ENCODE measurements at places on chromosomes 4 and X.

- DNase-seq: no peak
Measured at GRCh38 chrX:28586286-28586685, 960 bp upstream of the IL1RAPL1 start.

DNA sequence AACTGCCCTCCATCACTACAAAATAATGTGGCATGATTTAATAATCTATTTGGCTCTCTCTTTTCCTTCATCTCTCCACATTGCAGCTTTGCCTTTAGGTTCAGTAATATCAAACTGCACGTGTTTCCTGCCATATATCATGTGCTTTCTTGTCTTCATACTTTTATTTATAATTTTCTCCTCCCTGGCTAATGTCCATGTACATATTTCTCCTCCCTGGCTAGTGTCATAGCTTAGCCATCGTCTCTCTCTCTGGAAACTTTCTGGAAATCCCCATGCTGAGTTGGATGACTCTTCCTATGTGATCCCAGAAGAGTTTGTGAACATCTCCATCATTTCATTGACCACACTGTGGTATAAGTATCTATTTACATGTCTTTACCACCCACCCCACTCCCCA, 21.3 kb upstream of the PDGFC start:
- no peak for DNase-seq

- no peak for DNase-seq
Measured at GRCh38 chrX:153019166-153019565, 25.2 kb upstream of the PNMA5 start.

DNA sequence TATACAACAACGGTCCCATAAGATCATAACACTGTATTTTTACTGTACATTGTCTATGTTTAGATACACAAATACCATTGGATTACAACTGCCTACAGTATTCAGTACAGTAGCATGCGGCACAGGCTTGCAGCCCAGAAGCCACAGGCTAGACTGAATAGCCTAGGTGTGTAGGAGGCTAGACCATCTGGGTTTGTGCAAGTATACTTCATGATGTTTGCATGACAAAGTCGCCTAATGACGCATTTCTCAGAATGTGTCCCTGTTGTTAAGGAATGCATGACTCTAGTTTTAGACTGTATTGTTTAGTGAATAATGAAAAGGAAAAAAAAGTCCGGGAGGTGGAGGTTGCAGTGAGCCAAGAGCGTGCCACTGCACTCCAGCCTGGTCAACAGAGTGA, 56.5 kb upstream of the C4orf50 start:
- DNase-seq: no peak

- no peak for DNase-seq
Measured at GRCh38 chr4:152887981-152888380, 48.1 kb upstream of the FHDC1 start.

GRCh38 chrX:109782994-109783700, 50.1 kb upstream of the ACSL4 start:
- DNase-seq: no peak
